NCI-H1048 (cell line): ENCODE measurements at places on chromosomes 16 and 17.

DNA sequence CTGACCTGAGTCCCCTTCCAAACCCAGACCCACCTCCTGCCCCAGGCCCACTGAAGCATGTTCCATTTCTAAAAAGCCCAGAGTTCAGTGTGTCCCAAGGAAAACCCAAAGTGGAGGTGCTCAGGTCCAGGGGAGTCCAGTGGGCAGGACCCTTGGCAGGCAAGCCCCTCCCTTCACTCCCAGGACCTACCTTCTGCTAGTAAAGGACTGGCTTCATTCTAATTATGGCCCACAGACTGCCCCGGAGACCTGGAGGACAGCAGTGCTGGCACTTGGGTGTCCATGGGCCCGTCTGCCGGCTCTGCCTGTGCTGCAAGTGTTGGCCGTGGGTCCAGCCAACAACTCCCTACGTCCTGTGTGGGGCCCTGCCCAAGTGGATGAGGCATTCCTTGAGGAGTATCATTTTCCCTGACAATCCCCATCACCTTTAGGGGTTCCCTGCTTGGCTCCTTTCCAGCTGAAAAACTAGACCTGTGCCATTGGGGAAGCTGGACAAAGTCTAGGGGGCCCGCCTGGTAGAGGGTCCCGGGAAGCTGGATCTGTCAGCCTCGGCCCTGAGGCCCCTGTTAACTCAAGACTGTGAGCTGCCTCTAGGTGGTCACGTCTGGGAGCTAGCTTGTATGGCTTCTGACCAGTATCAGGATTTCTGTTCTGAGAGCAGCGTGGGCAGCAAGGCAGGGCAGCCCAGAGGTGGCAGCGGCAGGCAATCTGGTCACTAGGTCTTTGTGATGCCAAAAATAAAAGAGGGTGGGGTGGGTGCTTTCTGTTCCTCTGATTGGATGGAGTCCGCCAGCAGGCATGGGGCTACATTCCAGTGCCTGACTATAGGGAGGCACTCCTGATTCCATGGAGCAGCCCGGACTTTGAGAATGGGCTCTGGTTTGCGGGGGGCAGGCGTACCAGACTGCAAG lies 8.2 kb downstream of the CBX2 start:
- no peak for DNase-seq

DNA sequence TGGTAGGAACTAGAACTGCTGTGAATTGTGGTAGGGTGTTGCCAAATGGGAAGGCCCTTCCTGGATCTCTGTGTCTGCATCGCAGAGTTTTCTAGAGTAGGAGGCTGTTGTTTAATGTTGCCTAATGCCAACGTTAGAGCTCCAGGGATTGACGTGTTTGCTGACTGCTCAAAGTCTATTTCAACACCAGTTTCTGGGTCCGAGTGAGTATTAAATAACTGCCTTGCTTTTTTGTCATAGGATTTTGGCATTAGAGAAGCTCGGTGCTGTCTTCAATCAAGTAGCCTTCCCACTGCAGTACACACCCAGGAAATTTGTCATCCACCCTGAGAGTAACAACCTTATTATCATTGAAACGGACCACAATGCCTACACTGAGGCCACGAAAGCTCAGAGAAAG lies 40.0 kb downstream of the SF3B3 start:
- no peak for DNase-seq

DNA sequence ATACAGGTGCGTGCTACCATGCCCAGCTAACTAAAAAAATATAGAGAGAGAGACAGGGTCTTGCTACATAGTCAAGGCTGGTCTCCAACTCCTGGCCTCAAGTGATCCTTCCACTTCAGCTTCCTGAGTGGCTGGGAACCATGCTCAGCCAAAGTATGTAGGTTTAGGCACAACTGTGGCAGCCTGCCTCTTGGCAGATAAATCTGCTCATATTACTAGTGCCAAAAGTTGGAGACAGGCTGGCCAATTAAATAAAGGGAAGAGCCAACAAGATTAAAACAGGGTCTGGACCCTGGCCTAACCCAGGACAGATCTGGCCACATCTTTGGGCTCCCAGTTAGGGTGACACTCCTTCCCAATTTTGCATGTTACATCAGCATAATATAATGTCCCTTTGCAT lies 151.7 kb downstream of the CBLN1 start:
- DNase-seq: no peak

- no peak for DNase-seq
Measured at GRCh38 chr17:50072925-50073324, 17.0 kb downstream of the ITGA3 start.

- no peak for DNase-seq
Measured at GRCh38 chr16:70250748-70251628, 752 bp downstream of the EXOSC6 start.

- no peak for DNase-seq
Measured at GRCh38 chr16:899683-900060, 71.1 kb downstream of the LMF1 start.

- no peak for DNase-seq
Measured at GRCh38 chr17:77325577-77326075, 184.9 kb downstream of the SEC14L1 start.

DNA sequence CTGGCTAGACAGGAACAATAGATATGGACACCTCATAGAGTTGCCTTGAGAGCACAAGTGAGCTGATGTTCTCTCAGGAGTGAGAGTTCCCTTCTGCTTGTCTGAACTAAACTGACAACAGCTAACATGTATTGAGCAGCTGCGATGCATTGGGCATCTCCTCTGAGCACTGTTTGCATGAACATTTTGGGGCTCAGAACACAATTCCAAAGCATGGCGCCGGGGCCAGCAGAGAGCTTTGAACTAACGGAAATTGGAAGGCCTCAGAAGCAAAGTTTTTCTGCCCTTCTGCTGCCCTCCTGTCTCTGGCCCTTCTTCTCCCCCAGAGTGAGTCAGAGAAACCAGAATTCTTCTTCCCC lies 38.1 kb downstream of the TRPV2 start:
- DNase-seq: no peak

- no peak for DNase-seq
Measured at GRCh38 chr16:12793865-12794240, 9.8 kb downstream of the CPPED1 start.

GRCh38 chr17:55691666-55692065 lies 31.0 kb downstream of the TMEM100 start:
- DNase-seq: no peak

DNA sequence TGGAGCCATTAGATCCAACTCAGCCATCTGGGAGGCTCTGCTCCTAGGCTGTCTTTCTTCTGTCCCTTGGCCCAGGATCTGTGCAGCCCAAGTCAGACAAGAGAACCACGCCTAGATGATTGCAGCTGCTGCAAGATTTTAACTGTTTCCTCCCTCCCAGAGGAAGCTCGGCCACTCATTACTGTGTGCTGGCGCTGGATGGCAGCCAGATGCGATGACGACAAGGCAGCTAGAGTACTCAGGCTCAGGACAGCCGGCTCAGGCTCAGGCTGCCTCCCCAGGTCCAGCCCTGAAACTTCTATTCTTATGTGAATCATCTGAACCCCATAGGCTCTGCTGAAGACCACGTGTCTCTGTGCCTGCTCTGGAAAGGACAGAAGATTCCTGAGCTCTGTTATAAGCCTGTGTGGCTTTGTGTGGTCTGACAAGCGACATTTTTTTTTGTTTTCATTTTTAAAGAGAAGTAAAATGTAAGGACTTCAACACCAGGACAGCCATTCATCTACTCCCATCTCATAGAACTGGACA lies 32.1 kb upstream of the FBXW10B start:
- DNase-seq: peak; percentile 28

- no peak for DNase-seq
Measured at GRCh38 chr16:84815462-84815861, 4.3 kb upstream of the CRISPLD2 start.

GRCh38 chr16:72444696-72445095 lies 272.7 kb upstream of the PMFBP1 start:
- no peak for DNase-seq

- DNase-seq: peak; percentile 62
Measured at GRCh38 chr16:78770353-78771091, 671.1 kb downstream of the WWOX start.

- DNase-seq: no peak
Measured at GRCh38 chr17:39327109-39327508, 74.3 kb downstream of the FBXL20 start.

DNA sequence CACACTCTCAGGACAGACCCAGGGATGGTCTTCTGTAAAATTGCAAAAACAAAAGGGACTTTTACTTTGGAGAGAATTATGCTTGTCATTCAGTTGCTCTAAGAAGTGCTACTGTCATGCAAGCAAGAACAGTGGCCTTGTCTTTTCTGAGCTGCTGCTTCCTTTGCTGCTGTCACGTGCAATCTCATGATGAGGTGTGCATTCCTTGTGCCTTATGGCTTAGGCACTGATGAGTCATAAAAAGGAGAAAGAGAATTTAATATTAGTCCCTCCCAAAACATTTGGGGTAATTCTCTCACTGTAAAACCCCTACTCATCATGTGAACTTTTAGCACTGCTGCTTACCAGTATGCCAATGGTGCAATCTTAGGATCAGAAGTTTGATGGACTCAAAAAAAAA lies 2051.3 kb downstream of the TP53TG3F start:
- DNase-seq: no peak

- DNase-seq: no peak
Measured at GRCh38 chr17:77366558-77367245, 225.9 kb downstream of the SEC14L1 start.

- DNase-seq: no peak
Measured at GRCh38 chr17:27422601-27423000, 33.6 kb upstream of the KSR1 start.

DNA sequence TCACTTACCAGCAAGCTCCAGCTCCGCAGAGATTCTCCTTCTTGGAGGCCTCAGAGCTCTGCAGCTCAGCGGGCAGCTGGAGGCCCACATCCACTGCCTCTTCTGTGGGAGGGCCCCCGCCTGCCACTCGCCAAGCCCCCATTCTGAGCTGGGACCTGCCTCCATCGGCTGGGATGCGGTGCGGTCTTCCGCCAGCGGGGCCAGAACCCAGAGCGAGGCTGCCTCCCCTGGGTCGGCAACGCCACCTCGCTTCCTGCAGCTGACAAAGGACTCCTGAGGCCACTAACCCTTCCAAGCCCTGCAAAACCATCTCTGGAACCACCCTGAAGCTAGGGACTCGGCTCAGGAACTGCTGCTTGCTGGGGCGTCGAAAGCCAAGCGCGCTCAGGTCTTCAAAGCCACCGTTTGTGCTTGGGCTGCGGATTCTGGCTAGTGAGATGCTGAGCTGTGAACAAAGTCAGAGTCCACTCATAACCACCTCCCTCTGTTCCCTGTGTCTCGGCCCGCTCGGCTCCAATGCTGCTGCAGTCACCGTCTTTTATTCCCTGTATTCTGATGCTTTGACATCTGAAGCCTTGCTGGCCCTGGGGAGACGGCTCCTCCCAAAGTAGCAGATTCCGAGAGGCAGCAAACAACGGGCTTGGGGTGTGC lies 174.3 kb downstream of the ENGASE start:
- no peak for DNase-seq

DNA sequence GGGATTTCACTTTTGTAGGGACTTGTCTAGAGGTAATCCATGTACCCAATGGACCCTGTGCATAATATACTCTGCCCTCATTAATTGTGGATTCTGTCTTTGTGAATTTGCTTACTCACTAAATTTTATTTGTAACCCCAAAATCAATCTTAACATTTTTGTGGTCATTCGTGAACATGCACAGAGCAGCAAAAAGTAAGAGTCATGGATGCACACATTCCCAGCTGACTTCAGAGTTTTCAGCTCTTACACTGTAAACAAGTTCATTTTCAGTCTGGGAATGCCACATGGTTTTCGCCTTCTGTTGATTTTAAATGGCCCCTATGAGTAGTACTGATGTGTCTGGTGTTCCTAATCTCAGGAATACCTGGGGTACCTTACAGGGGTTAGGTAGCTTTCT lies 24.3 kb downstream of the TAC4 start:
- no peak for DNase-seq

- no peak for DNase-seq
Measured at GRCh38 chr17:80876950-80877728, 114.5 kb upstream of the CHMP6 start.

DNA sequence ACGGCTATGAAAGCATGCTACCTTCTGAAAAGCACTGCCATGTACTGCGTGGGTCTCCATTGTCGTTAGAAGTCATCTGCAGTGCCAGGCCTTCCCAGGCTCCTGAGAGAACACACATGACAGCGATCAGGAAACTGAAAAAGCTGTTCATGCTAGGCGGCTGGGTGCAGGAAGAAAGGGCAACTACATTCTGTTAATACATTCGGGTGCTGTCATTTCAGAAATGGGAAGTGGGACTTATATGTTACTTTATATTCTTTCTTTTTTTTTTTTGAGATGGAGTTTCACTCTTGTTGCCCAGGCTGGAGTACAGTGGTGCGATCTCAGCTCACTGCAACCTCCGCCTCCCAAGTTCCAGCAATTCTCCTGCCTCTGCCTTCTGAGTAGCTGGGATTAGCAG lies 19.9 kb downstream of the CFAP20 start:
- no peak for DNase-seq

DNA sequence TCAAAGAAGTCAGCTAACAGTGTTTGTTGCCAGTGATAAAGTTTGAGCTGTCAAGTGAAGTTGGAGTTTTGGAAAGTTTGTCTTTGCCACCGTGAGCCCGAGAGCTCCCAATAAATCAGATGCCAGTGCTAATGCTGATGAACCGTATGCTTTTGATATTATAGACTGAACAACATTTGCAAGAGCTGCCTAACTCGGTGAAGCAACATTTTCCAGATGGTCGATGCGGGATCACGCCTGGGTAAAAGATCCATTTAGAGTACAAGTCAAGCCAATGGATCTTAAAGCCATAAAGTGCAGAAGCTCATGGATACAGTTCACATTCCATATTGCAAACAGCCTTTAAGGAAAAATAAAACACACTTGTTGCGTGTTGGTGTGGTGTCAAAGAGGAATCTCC lies 9.6 kb downstream of the BANP start:
- DNase-seq: no peak

GRCh38 chr17:80802626-80803450 lies 188.8 kb upstream of the CHMP6 start:
- no peak for DNase-seq

- DNase-seq: no peak
Measured at GRCh38 chr16:15533386-15533785, 99.0 kb downstream of the BMERB1 start.

GRCh38 chr17:81484195-81484979 lies 28.2 kb downstream of the ACTG1 start:
- DNase-seq: peak; percentile 26

GRCh38 chr17:48589831-48590606 lies at the start of gene HOXB3:
HOXB3 (minus strand) TSS chr17:48590241; CDS start chr17:48552474, 37,767 bp downstream.
- no peak for DNase-seq

GRCh38 chr17:40198576-40198975 lies 20.5 kb upstream of the WIPF2 start:
- DNase-seq: no peak

DNA sequence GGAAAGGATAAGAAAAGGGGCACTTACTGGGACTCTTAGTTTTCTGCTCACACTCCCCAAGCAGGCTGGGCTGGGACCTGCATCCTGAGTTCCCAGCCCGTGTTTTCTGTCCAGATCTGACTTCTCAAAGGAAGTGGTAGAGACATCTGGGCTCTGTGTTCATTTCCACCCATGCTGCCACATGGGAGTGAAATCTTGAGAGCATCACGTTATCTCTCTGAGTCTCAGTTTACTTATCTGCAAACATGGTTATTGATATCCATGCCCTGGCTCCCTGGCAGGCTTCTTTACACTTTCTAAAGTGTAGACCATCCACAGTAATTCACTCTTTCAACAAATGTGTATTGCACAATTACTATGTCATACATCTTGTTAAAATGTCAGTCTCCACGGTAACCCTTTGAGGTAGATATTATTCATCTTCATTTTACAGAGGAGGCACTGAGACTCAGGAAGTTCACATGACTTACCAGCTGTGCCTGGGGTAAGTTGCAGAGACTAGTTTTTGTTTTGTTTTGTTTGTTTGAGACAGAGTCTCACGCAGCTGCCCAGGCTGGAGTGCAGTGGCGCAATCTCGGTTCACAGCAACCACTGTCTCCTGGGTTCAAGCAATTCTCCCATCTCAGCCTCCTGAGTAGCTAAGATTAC lies 3.4 kb downstream of the ZNF688 start:
- no peak for DNase-seq
